ENCODE measurements at places on chromosomes 7 and 10.

GRCh38 chr7:20459419-20459818 is 128.7 kb downstream of the ITGB8 start:
- DNase-seq = no peak

DNA sequence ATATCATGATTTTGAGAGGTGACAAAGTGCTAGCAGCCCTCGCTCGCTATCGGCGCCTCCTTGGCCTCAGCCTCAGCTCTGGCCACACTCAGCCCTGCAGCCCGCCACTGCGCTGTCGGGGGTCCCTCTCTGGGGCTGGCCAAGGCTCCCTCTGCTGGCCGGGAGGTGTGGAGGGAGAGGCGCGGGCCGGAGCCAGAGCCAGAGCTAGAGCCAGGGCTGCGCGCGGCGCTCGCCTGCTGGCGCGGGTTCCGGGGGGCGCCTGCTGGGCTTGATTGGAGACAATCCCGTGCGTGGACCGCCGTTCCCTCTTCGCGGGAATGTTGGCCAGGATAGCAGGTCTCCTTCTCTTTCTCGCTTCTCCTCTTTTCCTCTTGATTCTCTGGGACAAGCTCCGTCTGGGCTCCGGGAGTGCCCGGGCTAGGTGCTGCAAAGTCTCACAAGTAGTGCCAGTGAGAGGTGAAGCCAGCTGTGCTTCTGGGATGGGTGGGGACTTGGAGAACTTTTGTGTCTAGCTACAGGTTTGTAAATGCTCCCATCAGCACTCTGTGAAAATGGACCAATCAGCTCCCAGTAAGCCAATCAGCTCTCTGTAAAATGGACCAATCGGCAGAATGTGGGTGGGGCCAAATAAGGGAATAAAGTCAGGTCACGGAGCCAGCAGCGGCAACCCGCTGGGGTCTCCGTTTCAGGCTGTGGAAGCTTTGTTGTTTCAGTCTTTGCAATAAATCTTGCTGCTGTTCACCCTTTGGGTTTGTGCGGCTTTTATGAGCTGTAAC is 43.4 kb upstream of the ELMO1 start:
- no peak for DNase-seq

GRCh38 chr10:89814278-89814677 is 112.9 kb downstream of the KIF20B start:
- no peak for DNase-seq

DNA sequence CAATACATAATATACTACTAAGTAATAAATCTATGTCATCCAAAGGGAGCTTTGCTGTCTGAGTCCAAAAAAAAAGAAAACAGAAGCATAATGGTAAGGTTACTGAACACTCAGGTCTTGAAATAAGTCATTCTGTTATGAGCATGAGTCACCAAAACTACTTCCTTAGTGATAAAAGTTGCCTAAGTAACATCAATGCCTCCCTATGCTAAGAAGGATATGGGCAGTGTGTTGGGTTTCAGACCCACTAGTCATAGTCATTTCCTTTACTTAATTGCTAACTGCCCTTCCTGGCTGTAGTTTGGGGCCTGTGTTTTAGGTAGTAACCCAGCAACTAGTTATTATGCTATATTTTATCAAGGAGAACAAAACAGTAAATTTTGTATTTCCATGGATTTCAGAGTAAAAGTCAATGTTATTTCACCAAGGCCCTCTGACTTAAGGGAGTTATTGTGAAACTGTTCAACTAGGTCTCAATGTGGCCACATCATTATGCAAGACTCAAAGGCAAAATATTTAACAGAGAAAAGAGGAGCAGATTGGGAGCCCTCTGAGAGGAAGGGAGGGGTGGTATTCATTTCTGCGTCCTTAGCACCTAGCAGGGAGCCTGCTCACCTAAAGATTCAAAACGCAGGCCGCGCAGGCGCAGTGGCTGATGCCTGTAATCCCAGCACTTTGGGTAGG is 11.7 kb upstream of the VIM start:
- DNase-seq = peak; percentile 83

- DNase-seq = no peak
These were observed 181.0 kb upstream of the RHOBTB1 start for GRCh38 chr10:61124756-61125530.

DNA sequence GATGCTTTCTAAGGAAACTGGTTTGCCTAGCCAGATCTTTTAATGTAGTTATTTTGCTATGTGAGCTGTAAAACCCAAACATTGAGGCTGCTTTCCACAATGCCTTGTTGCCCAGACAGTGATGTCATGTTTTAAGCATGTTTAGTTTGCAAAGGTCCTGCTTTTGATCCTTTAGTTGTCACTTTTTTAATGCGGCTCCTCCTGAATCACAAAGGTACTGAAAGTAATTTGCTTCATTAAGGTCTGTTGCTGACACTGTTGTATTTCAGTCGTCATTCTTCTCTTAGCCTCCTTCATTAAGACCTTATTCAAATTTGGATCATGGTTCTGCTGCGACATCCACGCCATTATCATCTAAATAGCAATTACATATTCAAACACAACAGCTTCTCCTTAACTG is 10.6 kb downstream of the RPA3 start:
- DNase-seq = no peak

GRCh38 chr10:132938472-132939339 is 3.7 kb downstream of the CFAP46 start:
- no peak for DNase-seq

DNA sequence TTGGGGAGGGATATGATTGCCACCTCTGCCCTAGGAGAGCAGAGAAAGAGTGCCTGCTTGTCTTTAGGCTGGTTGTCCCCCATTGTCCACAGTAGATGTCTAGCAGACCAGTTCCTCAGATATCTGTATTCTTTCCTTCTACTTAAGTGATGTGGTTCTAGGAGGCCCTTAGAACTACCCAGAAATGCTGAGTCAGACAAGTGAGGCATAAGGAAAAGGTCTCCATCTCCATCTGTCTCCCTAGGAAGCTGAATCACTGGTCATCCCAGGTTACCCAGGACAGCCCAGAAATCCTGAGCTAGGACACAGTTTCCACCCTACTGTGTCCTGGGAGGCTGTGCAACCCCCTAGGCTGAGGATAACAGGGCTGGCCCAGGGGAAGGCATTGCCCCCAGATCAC is 93.4 kb upstream of the INHBA start:
- no peak for DNase-seq

GRCh38 chr10:101568054-101568745 is 19.9 kb downstream of the POLL start:
- DNase-seq = no peak

DNA sequence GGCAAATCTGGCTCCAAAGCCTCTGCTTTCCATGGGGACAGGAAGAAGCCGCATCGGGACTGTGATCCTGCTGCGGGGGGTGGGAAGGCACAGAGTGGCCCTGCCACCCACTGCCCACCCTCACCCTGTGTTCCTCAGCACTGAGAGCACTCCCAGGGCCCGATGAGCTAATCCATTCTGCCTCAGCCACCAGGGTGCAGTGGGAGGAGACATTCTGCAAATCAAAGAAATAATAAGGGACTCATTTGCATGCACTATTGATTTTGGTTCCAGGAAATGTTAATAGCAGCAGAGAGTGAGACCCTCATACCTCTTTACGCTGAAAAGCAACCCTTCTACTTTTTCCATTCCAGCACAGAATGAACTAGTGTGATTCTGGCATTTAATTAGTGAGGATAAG is 572.8 kb downstream of the INHBA start:
- DNase-seq = no peak

- no peak for DNase-seq
These were observed 2.8 kb upstream of the ERCC6 start for GRCh38 chr10:49541762-49542161.

Measured in CD4-positive, alpha-beta T cell treated with Interleukin-17A for 1 hour (primary cell).